ENCODE measurements at places on chromosomes 1 and 21.

- H3K27me3 ChIP-seq = no peaks in the 10 kb centered on the region
- DNase-seq = peak; percentile 21
- H3K27ac ChIP-seq = no peak overlapping the region
- H3K4me3 ChIP-seq = no peak overlapping the region
- H3K36me3 ChIP-seq = no peaks in the 10 kb centered on the region
Observed at GRCh38 chr1:101506541-101507164, 269.8 kb downstream of the S1PR1 start.

DNA sequence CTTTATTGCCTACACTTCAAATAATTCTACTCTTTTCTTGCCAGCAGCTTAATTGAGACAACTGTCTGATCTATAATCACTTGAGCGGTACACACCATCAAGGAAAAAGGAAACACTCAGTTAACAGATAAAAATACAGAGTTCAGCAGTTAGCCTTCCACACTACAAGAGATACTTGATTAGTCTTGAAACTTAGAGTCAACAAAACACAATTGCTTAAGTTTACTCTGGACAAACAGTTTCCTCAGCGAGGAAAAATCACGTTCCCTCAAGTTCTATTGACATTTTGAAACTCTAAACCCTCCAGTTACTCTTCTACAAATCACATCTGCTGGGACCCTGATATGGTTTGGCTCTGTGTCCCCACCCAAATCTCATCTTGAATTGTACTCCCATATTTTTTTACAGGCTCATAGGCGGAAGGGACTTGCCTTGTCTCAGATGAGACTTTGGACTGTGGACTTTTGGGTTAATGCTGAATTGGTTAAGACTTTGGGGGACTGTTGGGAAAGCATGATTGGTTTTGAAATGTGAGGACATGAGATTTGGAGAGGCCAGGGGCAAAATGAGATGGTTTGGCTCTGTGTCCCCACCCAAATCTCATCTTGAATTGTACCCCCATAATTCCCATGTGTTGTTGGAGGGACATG lies 140.4 kb downstream of the CDC7 start:
- H3K4me3 ChIP-seq = no peak overlapping the region
- no peak for DNase-seq
- no peaks in the 10 kb centered on the region for H3K36me3 ChIP-seq
- no peaks in the 10 kb centered on the region for H3K27me3 ChIP-seq
- no peak overlapping the region for H3K27ac ChIP-seq
- H3K4me1 ChIP-seq = no peaks in the 10 kb centered on the region

GRCh38 chr1:98794196-98794886 lies 132.8 kb downstream of the SNX7 start:
- no peak overlapping the region for H3K4me3 ChIP-seq
- no peaks in the 10 kb centered on the region for H3K4me1 ChIP-seq
- peak; percentile 15 for DNase-seq
- no peaks in the 10 kb centered on the region for H3K36me3 ChIP-seq
- H3K27me3 ChIP-seq = no peaks in the 10 kb centered on the region

DNA sequence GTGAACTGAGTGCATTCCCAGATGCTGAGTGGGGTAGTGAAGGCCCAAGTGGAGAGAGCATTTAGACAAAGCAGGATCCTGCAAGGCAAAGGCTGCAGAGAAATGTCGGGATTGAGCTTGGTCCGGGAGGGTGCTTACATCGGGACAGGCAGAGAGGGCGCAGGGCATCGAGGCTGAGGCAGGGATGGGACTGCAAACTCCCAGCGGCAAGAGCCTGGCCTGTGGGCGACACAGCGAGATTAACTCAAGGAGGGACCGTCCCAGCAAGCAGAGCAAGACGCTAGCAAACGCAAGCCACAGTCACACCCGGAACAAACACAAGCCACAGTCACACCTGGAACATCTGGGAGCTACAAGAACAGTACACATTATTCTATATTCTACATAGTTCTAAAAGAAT lies 537.5 kb downstream of the KIF26B start:
- no peaks in the 10 kb centered on the region for H3K36me3 ChIP-seq
- no peak for DNase-seq
- H3K27me3 ChIP-seq = no peaks in the 10 kb centered on the region
- no peaks in the 10 kb centered on the region for H3K4me1 ChIP-seq
- H3K27ac ChIP-seq = no peak overlapping the region
- no peak overlapping the region for H3K4me3 ChIP-seq

GRCh38 chr1:94807742-94808491 lies 12.2 kb upstream of the SLC44A3 start:
- no peak for DNase-seq
- H3K4me3 ChIP-seq = no peak overlapping the region
- H3K4me1 ChIP-seq = no peaks in the 10 kb centered on the region
- H3K36me3 ChIP-seq = no peaks in the 10 kb centered on the region
- no peaks in the 10 kb centered on the region for H3K27me3 ChIP-seq

DNA sequence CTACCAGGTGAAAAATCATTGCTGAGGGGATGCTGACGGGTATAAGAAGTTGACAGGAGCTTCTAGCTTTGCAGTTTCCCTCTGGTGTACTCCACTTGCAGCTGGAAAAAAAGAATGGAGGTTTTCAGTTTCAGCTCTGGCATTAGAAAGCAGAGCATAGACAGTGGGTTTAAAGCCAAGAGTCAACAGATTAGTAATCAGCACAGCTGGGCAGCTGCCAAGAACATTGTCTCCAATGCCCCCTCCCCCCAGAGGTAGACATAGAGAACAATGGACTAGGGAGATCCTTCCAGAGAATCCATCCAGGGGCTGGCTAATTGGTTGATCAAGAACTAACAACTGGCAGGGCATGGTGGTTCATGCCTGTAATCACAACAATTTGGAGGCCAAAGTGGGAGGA lies 10.1 kb upstream of the ZBTB8B start:
- no peak for DNase-seq
- no peaks in the 10 kb centered on the region for H3K4me1 ChIP-seq
- no peak overlapping the region for H3K4me3 ChIP-seq
- H3K27ac ChIP-seq = no peak overlapping the region

DNA sequence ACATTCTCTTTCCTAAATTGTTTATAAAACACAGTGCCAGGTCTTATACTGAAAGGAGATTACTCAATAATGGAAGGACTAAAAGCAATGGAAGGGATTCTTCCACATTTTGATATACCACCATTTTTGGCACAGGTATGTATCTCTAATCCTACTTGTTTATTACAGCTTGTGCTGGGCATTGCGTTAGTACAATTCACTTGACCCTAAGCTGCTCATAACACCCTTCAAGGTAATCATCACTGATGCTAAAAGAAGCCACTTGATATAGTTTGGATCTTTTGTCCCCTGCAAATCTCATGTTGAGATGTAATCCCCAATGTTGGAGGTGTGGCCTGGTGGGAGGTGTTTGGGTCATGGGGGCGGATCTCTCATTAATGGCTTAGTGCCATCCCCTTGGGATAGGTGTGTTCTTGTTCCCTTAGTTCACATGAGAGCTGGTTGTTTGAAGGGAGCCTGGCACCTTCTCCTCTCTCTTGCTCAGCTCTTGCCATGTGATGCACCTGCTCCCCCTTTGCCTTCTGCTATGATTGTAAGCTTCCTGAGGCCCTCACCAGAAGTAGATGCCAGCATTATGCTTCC lies 71.1 kb downstream of the NIBAN1 start:
- H3K4me3 ChIP-seq = no peak overlapping the region
- H3K27me3 ChIP-seq = no peaks in the 10 kb centered on the region
- no peak overlapping the region for H3K27ac ChIP-seq
- no peaks in the 10 kb centered on the region for H3K36me3 ChIP-seq
- H3K4me1 ChIP-seq = peaks cover 10% of the 10 kb centered on the region
- no peak for DNase-seq

DNA sequence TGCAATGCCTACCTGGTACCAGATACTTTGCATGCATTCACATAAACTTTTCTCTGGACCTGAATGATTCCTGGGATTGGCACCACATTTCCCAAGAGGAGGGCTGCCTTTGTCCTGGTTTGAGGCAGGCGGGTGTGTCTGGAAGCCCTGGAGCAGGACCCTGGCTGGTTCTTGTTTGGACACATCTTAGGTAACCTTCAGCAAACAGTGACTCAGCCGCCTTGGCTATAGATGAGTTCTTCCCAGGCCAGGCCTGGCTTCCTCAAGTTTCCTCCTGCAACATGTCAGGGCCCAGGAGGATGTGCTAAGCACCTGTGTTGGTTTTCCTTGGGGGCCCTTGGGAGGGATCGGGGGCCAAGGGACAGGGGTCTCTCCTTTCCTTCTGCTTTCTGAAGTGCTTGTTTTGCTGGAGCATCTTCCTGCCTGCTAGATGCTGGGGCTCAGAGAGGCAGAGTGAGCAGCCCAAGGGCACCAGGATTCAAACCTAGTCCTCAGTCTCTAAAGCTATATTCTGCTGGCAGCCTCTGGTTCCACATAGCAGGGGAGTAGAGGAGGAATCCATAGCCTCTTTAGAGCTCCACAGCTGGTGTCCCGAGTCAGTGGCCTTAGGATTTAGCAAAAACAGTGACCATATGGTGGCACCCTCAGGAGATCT lies 38.2 kb downstream of the PAX7 start:
- peaks cover 2% of the 10 kb centered on the region for H3K27me3 ChIP-seq
- DNase-seq = no peak

DNA sequence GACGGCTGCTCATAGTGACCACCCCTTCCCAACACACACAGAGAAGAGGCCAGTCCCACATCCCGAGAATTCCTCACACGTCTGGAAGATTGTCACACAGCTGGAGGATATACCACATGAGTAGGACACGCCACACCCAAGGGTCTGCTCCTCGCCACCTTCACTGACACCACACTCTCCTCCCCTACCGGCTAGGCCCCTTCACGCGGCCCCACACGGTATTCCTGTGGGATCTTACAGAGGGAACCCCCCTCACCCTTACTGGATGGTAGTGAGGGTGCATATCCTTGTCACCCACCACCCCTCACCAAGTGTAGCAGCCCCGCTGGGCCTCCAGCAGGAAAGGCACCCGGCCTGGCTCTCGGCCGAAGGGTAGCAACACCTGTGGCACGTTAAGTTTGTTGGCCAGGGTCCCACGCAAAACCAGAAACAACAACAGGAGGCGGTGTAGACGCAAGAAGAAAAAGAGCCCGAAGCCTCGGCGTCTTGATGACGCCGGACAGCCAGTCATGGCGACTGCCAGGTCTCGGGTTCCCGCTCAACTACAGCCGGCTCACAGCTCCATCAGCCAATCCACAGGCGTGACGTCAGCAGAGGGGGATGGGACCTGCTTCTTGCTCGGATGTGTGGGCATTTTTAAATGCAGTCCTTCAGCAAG lies at the start of gene NUP210L:
Gene NUP210L (minus strand): TSS at position 540 of the 658 bp plus-strand sequence.
- peaks cover 10% of the 10 kb centered on the region for H3K36me3 ChIP-seq
- peaks cover 20% of the 10 kb centered on the region for H3K4me1 ChIP-seq
- no peaks in the 10 kb centered on the region for H3K27me3 ChIP-seq
- no peak within 1 kb of the TSS for H3K4me3 ChIP-seq
- DNase-seq = no peak

DNA sequence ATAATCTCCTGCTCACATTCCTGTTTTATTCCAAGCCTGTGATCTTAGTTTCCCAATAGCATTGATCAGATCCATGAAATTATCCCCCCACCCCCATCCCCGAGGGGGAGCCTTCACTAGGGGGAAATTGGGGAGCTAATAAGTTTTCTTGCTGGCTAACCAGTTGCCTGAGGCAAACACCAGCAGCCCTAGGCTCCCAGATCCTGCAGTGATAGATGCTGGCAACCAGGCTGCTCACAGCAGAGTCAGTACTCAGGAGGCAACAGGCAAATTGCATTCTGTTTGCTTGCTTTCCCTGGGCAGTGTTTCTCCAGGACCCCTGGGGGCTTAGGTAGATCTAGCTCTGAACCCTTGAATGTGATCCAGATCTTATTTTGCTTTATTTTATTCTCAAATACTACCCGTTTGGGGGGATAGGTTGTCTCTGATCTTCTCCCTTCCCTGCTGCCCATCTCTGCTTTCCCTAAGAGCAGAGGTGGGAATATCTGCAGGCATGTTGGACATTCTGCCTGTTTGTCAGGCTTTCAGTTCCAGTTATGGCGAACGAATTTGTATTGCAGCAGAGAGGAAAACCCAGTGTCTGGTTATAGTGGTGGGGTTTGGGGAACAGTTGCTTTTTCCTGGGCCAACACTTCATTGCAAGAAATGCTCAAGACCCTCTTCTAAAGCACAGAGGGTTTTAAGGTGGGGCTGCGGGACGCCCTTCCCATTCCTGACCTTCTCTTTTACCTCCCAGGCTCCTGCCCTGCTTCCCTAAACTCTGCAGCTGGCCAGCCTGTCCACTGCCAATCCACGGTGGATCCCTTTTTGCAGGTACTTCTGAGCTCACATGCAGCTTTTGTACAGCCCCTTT lies 289.8 kb upstream of the PLXNA2 start:
- H3K4me1 ChIP-seq = no peaks in the 10 kb centered on the region
- H3K27me3 ChIP-seq = peaks cover 1% of the 10 kb centered on the region
- H3K4me3 ChIP-seq = no peak overlapping the region
- H3K36me3 ChIP-seq = no peaks in the 10 kb centered on the region
- no peak for DNase-seq
- no peak overlapping the region for H3K27ac ChIP-seq

DNA sequence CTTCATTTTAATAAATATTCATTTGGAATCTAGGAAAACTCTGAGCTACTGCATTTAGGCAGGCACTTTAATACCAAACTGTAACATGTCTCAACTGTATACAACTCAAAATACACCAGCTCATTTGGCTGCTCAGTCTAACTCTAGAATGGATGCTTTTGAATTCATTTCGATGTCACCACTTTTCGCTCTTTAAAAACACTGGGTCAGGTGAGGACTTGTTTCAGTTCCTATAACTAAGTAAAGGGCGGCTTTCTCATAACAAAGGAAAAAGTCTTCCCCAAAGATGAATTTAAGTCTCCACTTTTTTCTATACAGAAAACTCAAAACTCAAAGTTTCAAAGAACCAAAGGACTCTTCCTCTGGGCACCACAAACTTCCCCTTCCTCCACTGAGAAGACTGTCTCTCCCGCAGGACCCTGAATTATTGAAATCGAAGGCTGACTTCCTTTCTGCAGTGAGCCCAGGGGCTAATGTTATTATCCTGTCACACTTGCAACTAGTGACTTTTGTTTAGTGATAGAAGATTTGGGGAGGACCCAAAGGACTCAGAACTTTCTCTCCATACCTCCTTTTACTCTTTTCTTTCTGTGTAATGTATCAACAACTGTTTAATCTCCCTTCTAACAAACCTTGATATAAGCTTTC lies 9.7 kb upstream of the DHX9 start:
- DNase-seq = peak; percentile 21
- peak overlapping the region; percentile 46 for H3K4me3 ChIP-seq
- no peaks in the 10 kb centered on the region for H3K36me3 ChIP-seq
- H3K27me3 ChIP-seq = no peaks in the 10 kb centered on the region

DNA sequence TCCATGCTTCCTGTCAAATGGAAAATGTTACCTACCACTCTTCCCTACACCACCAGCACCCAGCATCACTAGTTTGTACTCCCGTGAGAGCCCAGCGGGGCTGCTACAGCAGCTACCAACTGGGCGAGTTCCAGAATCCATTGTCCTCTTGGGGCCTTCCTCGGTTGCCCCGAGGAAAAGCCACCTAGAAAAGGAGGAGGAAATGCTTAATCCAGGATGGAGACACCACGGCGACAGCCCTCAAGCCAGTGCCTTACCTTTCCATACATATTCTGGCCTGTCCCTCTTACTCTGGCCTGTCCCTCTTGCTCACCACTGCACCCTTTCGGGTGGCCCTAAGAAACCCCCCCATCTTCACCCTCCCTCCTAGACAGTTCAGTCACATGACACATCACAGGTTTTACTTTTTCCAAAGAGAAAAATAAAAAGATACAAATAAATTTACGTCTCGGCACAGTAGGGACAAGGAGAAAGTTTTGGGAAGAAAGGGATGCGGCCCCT lies 478 bp downstream of the RIT1 start:
- no peak for DNase-seq
- H3K4me3 ChIP-seq = peak overlapping the region; percentile 78
- H3K27ac ChIP-seq = peak overlapping the region; percentile 59
- H3K27me3 ChIP-seq = no peaks in the 10 kb centered on the region
- peaks cover 3% of the 10 kb centered on the region for H3K4me1 ChIP-seq
